CD4-positive, alpha-beta T cell treated with Interleukin-4 for 1 hour (primary cell): ENCODE measurements at places on chromosomes 7 and 10.
A peak's percentile ranks its signal among the peaks of the same experiment; 100 is the strongest.

DNA sequence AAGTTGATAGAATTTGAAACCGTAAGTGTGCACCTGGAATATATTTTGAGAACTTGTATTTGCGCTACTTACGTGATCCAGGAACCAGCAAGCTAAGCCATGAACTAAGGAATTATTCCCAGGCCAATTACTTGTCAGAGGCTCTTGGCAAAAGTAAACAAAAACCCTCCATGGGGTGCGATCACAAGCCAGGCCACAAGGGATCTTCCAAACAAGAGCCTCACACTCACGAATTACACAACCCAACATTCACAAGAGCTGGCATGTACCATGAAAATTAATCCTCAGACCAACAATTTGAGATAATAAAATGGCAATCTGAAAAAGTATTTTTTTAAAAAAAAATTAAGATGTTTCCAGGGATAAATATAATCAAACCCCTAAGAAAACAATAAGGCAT lies 467.0 kb upstream of the AKR1E2 start:
- no peak for DNase-seq

GRCh38 chr10:29658984-29659965 lies 24.5 kb upstream of the SVIL start:
- DNase-seq, result peak; percentile 86

- no peak for DNase-seq
Measured at GRCh38 chr7:29017713-29018112, 59.6 kb upstream of the TRIL start.

- no peak for DNase-seq
Measured at GRCh38 chr7:143484119-143484518, 6.4 kb downstream of the TAS2R41 start.

DNA sequence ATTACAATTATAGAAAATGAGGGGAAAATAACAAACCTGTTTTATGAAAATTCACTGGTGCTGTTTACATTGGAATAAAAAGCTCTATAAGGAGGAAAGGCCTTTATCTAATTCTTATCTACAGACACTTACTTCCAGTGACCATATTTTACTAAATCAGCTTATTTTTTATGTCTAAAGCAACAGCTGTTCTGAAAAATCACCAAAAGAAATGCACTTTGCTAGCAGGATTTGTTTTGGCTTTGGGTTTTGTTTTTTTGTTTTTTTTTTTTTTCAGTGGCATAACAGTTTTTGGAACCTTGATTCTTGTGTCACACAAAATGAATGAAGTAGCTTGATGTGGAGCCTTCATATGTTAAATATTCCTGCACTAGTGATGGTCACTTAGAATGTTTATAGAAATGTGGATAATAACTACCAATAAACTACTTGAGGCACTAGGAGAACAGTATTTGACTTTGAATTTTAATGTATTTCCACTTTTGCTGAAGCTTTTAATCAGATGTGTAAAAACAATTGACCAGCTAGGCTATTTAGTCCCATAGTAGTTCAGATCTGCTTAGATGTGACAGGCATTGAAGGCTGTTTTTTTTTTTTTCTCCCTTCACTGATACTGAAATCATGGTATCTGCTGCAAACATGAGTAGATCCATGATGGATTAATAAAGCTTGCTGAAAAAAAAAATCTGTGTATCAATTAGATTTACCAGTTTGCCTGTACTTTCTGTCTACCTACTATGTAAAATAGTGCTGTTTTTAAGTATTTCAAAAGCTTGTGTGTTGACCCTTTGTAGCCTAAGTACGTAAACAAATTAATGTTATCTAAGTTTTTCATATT lies 2.8 kb downstream of the ARL4A start:
- DNase-seq, result no peak

DNA sequence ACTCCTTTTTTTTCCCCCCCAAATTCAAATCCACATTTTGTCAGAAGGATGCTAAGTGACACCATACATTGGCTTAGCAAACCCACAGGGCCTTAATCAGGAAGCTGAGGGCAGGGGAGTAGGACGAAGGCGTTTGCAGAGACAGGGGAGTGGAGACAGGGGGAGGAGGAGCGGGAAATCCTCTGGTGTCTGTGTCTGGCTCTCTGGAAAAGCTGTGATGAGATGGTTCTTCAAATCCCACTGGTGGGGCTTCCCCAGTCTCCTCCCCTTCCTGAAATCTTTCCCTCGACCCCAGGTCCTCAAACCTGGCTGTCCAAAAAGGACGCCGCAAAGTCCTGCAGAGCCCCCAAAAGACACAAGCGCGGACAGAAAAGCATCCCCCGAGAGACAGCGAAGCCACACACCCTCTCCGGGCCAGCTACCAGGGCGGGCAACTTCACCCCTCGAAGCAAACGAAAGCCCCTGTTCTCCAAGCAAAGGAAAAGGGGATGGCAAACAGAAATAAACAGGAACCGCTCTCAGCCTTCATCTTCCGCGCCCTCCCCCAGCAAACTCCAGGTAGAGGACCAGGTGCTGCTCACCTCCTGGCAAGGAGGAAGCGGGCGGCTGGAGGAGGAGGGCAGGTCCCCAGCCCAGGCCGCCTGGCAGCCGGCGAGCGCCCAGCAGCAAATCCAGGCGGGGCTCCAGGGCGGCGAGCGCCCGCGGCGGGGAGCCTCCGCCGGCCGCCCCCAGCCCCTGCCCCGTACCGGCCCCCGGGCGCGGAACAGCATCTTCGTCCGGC lies 520 bp downstream of the ELAPOR2 start:
- peak; percentile 12 for DNase-seq

DNA sequence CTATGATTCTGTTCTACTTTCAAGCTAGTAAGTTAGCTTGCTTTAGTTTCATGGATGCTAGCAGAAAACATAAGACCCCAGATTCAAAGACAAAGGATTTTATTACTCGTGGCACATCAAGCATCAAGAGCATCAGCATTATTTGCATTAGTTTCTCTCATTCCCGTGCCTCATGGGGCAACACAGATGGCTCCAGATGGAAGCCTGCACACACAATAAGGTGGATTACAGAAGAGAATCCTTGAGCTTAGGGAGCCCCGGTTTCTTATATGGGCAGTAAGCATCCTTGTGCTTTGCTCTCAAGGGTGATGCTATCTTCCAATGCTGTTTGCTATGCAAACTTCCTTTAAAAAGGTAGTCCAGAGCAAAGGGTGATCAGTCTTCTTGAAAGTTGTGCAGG lies 10.7 kb upstream of the CAPZA2 start:
- DNase-seq, result no peak

- no peak for DNase-seq
Measured at GRCh38 chr10:60827791-60828488, 49.7 kb downstream of the CDK1 start.

DNA sequence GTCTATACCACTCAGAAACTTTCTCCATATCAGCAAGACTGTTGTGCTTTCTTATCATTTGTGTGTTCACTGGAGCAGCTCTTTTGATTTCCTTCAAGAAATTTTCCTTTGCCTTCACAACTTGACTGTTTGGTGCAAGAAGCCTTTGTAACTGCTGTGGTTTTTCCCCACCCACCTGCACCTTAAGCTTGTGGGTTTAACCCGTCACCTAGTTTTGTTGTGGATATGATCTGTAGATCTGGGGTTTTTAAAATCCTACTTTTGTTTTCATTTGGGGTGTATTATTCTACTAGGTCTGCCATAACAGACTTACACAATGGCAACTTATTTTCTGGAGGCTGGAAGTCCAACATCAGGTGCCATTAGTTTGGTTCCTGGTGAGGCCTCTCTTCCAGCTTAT lies 30.5 kb upstream of the CHST3 start:
- peak; percentile 26 for DNase-seq

GRCh38 chr7:69860941-69861622 lies 262.8 kb downstream of the AUTS2 start:
- no peak for DNase-seq

GRCh38 chr7:78620920-78621319 lies 822.3 kb downstream of the PHTF2 start:
- no peak for DNase-seq

- DNase-seq, result no peak
Measured at GRCh38 chr10:30883116-30883515, 148.5 kb downstream of the ZNF438 start.

DNA sequence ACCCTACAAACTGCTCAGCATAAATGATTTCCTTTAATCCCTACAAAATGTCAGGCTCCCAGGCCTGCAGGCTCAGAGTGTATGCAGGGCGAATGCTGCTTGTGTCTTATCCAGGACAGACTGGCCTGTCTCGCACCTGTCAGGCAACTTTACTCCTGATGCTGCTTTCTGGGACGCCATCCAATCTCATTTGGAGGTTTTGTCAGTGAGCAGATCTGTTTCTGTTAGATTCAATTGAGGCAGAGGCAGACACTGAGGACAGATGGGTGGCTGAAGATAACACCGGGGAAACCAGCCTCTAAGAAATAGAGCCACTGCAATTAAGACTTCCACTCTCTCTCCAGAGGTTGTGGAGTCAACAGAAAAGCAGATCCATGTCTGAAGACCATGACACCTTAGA lies 115.6 kb downstream of the DPP6 start:
- no peak for DNase-seq

DNA sequence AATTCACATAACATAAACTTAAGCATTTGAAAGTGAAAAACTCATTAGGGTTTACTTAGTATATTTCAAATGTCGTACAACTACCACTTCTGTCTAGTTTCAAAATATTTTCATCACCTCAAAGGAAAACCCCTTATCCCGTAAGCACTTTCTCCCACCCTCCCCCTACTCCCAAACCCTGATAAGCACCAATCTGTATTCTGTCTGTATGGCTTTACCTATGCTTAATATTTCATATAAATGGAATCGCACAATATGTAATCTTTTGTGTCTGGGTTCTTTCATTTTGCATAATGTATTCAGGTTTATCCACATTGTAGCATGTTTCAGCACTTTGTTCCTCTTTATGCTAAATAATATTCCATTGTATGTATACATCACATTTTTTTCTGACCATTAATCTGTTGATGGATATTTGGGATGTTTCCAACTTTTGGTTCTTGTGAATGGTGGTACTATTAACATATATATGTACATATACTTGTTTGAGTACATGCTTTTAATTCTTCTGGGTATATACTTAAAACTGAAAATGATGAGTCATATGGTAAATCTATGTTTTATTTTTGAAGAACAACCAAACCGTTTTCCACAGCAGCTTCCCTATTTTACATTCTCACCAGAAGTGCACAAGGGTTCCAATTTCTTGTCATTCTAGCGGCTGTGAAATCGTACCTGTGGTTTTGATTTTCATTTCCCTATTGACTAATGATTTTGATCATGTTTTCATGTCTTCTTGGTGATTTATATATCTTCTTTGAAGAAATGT lies 6.2 kb upstream of the STARD3NL start:
- no peak for DNase-seq

DNA sequence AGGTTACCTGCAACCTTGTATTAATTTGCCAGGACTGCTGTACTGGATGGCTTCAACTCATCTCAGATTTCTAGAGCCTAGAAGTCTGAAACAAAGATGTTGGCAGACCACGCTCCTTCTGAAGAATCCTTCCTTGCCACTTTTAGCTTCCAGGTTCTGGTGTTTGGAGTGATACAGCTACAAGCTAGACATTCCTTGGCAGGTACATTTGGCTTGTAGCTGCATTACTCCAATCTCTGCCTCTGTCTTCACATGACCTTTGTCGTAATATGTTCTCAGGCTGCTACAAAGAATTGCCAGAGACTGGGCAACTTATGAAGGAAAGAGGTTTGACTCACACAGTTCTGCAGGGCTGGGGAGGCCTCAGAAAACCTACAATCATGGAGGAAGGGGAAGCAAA lies 146.3 kb downstream of the GALNT17 start:
- no peak for DNase-seq

- DNase-seq, result no peak
Measured at GRCh38 chr7:113141803-113142202, 23.4 kb upstream of the SMIM30 start.

GRCh38 chr10:59585046-59585700 lies 124.5 kb downstream of the SLC16A9 start:
- no peak for DNase-seq

GRCh38 chr7:147894271-147894670 lies 696.3 kb upstream of the C7orf33 start:
- DNase-seq, result no peak

- DNase-seq, result no peak
Measured at GRCh38 chr7:8070451-8071180, 102.0 kb downstream of the GLCCI1 start.

DNA sequence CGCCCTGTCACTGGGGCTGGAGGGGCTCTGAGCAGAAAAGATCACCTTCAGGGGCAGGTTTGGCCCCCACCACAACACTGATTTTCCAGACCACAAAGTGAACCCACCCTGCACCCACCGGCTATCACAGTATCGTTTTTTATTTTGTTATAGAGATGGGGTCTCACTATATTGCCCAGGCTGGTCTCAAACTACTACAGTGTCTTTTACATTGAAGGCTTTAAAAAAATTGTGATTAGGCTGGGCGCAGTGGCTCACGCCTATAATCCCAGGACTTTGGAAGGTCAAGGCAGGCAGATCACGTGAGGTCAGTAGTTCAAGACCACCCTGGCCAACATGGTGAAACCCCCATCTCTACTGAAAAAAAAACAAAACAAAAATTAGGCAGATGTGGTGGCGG lies 125.1 kb downstream of the COL26A1 start:
- DNase-seq, result no peak

DNA sequence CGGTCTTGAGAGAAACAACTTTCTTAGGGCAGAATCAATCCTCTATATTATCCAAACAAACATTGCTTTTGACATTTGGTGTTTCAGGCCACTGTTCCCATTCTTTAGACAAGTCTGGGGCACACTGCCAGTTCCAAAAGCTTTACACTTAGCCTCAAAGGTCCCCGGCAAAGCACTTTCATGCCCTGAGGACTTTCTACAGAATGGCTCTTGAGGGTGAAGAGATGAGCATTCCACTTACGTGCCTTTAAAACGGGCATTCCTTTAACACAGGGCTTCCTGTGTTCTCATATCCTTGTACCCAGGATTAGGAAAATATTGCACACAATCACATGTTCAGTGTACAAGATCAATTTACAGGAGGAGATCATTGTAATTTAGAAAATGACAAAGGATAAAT lies 13.1 kb upstream of the TMEM213 start:
- no peak for DNase-seq

- no peak for DNase-seq
Measured at GRCh38 chr10:102299873-102300272, 54.5 kb downstream of the GBF1 start.

DNA sequence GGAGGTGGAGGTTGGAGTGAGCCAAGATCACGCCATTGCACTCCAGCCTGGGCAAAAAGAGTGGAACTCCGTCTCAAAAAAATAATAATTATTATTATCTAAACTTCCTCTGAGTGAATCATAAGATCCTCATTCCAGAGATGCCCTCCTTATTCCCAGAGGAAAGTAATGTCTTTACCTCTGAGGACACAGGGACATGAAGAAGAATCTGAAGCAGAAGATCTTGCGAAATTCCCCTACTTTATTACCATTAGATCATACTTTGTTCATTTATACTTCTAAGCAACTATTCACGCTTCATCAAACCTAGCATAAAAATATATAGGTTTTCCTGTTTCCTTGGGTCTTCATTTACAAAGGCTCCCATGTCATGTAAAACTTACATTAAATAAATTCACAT lies 143.1 kb downstream of the ETV1 start:
- no peak for DNase-seq

- no peak for DNase-seq
Measured at GRCh38 chr7:146961617-146962016, 845.0 kb downstream of the CNTNAP2 start.
